ENCODE measurements at places on chromosomes 1 and 21. TPM values are rescaled to one million over a fixed set of nuclear protein-coding genes. Genes with fewer than 3 reads are reported as not detected.

The UBE2U gene
- total RNA-seq, result not detected

The SMYD2 gene
- total RNA-seq, result 27.3 TPM

The ZNF695 gene
- 3.4 TPM for total RNA-seq

The TBX15 gene
- total RNA-seq, result not detected

The SERTAD4 gene
- 0.59 TPM for total RNA-seq

The LINGO4 gene
- total RNA-seq, result not detected

The ZSWIM5 gene
- total RNA-seq, result 0.53 TPM

The AMPD1 gene
- total RNA-seq, result not detected

The AADACL4 gene
- not detected for total RNA-seq

The USP25 gene
- total RNA-seq, result 13.4 TPM

The RLF gene
- total RNA-seq, result 6.7 TPM

The FMO1 gene
- total RNA-seq, result not detected

The SLFNL1 gene
- not detected for total RNA-seq

The CFAP141 gene
- total RNA-seq, result not detected

The JUN gene
- total RNA-seq, result 41.4 TPM

The SAMD13 gene
- total RNA-seq, result 1.1 TPM

The MIXL1 gene
- not detected for total RNA-seq

The C1QTNF12 gene
- 1.7 TPM for total RNA-seq

The CHI3L2 gene
- 0.32 TPM for total RNA-seq

The RBM11 gene
- total RNA-seq, result not detected

The VCAM1 gene
- total RNA-seq, result not detected

The TMPRSS2 gene
- total RNA-seq, result 0.07 TPM

The SLAMF9 gene
- total RNA-seq, result 0.45 TPM

The ATP6V1G3 gene
- not detected for total RNA-seq
